Left hindlimb (tissue), 1 donor: ENCODE measurements at places on chromosomes 7 and 10.
A peak's percentile ranks its signal among the peaks of the same experiment; 100 is the strongest.

DNA sequence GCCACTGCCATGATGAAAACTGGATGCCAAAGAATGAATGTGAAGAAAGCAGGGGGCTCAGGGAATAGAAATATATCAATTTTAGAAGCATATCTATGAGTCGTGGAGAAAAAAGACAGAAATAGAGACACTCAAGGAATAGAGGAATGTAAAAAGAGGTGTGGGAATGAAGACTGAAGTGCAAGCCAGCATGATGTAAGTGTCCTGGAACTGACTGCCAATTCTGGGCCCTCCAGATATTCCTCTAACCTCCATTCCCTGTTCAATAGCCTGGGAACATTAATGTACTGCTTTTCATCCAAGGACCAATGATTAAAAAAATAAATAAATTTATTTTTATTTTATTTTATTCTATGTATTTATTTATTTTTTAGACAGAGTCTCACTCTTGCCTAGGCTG is 40.6 kb downstream of the NEBL start:
- DNase-seq = no peak

GRCh38 chr10:72242675-72243074 is 26.6 kb upstream of the ASCC1 start:
- DNase-seq = peak; percentile 93

DNA sequence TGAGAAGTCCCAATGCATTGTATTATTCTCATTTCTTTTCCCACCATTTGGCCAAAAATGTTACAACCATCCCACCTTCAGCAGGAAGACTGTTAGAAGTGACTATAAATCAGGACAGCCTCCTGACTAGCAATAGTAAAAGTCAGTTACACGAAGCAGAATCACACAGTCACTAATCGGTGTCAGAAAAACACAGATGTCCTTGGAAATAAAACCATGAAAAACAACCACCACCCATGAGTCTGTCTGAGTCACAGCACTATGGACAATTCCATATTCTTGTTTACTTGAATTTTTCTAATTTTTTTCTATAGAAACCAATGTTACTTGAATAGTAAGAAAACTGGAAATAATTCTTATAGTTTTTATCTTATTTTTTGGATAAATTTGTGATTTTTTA is 81.9 kb upstream of the FRMD4A start:
- no peak for DNase-seq

DNA sequence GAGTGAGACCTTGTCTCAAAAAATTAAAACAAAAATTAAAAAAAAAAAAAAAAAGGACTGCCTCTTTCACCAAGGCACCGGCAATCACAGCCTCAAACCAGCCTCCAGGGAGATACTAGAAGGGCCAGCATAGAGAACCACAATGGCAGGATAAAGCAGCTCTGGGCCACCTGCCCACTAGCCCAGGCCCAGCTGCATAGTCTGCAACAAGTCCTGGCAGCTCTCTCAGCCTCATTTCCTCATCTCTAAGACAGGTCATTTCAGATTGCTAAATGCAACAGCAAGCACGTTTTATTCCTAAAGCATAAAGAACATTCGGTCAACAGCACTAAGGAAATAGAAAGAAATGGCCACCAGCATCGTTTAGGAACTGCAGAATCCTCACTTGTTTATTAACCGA is 28.8 kb downstream of the XPNPEP1 start:
- no peak for DNase-seq

GRCh38 chr10:22053048-22053447 is 49.5 kb upstream of the DNAJC1 start:
- DNase-seq = no peak

GRCh38 chr7:37765872-37766525 is 82.4 kb upstream of the NME8 start:
- DNase-seq = no peak

DNA sequence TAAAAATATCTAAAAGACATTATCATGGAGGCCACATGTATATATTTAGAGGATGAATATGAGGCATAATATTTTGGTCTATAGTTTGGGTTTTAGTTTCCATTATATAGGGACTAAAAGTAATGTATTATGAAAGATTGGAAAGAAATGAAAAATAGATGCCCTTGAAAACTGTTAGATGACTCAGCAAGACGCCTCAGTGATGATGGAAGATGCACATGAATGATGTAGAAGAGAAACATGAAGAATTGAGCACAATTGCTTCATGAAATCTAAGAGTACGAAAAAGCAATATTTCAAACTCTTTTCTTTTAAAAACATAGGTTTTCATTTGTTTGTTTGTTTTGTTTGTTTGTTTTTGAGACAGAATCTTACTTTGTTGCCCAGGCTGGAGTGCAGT is 89.8 kb downstream of the ARL4A start:
- DNase-seq = no peak

DNA sequence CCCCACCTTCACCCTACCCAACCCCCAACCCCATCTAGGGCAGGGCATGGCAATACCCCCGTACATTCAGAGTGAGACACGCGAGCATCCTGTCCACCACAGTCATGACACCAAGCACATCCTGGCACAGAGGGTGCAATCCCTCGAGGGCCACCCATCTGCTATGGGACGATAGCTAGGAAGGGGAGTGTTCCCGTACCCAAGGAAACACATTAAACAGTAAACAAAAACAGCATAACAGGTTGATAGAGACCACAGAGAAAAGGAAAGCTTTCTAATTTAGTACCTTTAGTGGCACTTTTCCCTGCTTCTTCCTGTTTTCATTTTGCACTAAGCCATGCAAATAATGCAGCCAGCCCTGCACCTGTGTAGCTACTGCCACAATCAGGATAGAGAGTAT is 2.3 kb upstream of the SMKR1 start:
- DNase-seq = no peak

DNA sequence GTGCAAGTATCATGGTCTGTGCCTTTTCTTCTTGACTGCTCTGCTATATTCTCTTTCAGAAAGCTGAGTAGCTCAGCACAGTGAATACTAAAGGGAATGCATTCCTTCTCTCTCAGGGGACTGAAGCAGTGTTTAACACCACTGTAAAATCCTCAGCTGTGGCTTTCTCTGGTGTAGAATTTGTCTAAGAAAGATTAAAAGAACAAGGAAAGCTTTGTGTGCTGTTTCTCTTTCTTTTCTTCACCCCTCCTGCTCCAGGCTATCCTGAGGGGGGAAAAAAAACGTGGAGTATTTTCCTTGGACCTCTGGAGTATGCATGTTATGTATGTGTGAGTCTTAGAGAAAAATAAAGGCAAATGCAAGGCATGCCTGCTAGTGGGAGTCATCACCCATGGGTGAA is 383.9 kb downstream of the AUTS2 start:
- DNase-seq = no peak

- no peak for DNase-seq
Observed at GRCh38 chr7:88201305-88201704, 18.5 kb downstream of the SRI start.

GRCh38 chr10:73439055-73439454 is 5.7 kb upstream of the MSS51 start:
- no peak for DNase-seq

DNA sequence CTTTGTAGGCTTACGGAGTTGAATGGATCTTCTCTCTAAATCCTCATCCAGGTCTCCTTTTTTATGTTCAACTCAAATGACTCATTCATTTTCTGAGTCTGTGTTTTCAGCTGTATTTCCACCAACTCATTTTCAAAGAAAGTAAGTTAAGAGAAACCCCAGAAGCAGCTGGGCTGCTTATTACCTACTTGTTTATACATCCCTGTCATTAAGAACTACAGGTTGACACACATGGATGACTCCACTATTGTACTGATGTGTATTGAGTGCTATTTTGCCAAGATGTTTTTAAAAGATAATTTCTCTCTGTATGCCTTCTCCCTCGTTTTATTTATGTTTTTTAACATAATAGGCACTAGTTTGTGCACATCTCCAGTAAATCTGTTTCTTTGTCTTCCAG is 41.9 kb downstream of the DGKI start:
- no peak for DNase-seq

DNA sequence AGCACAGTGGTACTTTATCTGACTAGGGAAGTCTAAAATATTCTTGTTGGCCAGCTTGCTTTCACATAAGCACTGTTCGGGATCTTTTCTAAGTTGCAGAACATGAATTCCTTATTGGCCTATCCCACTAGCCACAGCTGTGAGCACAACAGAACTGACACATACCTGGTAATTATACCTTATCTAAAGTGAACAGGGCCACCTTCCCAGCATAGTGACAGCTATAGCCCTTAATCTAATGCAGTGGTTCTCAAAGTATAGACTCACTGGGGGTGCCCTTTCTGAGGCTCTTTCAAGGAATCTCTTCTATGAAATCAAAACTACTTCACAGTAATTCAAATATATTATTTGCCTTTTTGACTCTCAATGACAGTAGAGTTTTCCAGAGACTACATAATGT is 184.7 kb upstream of the KAT6B start:
- no peak for DNase-seq

GRCh38 chr10:46232666-46233065 is 54.1 kb upstream of the ANTXRL start:
- no peak for DNase-seq

DNA sequence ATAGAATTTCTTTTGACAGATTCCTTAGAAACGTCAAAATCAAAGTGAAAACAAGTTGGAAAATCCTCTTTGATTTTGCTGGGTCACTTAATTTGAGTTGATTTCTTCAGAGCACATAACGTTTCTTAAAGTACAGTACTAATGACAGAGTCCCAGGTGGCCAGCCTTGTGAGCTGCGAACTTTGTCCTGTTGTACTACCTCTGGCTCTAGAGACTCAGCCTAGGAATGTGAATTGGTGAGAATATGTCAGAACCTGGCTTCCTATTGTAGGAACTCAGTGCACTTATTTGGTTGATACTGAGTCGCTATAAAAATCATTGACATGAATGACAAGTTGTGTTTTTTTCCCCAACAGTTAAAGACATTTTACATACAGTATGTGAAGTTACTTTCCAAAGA is 20.2 kb downstream of the SDK1 start:
- no peak for DNase-seq

- DNase-seq = no peak
Observed at GRCh38 chr10:16363741-16364140, 73.1 kb upstream of the PTER start.

- DNase-seq = no peak
Observed at GRCh38 chr7:156151078-156151477, 338.8 kb upstream of the SHH start.

- no peak for DNase-seq
Observed at GRCh38 chr7:104945599-104945956, 68.4 kb upstream of the KMT2E start.

GRCh38 chr7:101386558-101387231 is 24.0 kb downstream of the COL26A1 start:
- DNase-seq = peak; percentile 80

- no peak for DNase-seq
Observed at GRCh38 chr10:103192089-103192450, 1.0 kb downstream of the NT5C2 start.

DNA sequence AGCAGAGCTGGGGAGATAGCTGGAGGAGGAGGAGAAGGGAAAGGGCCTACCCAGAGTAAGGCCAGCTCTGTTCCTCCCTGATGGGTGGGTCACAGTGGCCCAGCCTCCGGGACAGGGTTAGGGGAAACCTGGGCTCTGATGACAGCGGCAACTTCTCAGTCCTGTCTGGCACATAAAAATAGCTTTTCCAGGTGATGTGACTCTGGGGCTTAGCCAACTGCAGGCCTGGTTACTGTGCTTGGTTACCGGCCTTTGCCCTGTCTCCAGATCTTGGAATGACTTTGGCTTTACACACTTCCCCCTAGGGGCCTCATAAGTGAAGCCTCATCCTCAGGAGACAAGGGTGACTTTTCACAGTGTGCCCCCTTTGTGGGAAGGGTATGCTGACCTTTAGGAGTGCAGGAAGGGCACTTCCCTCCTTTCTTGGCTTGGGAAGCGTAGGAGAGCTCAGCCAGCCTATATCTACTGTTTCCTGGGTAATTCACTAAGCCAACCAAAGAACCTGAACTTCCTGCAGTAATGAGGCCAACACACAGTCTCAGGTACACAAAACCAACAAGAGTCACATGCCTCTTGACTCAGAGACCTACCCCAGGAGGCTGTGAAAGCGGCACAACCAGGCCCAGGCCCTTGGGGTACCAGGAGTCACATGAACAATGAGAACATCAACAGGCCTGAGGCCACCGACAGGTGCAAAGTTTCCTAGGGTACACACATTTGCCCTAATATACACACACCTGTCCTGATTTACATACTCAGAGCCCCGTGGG is 11.7 kb upstream of the HILPDA start:
- no peak for DNase-seq

GRCh38 chr7:54885285-54885684 is 126.3 kb upstream of the SEC61G start:
- DNase-seq = no peak

GRCh38 chr10:117138838-117139580 is 939 bp upstream of the VAX1 start:
- no peak for DNase-seq

DNA sequence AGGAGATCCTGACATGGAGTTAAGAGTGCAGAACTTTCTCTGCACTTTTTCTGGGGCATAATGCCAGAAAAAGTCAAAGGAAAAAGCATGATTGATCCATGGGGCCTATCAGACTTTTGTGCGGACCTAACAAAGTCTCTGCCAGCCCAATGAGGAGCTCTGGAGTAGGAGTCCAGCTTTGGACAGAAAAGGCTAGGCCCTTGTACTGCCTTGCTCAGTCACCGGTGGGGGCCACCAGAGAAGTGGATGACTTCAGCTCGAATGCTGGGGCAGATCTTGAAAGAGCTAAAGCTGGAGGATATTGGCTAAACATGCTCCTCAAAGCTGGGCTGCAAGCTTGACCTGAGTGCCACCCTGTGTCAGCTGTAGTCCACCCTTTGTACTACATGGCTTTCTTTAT is 2.8 kb upstream of the ZC3HAV1 start:
- no peak for DNase-seq

- no peak for DNase-seq
Observed at GRCh38 chr10:33376976-33377657, 42.6 kb upstream of the NRP1 start.

DNA sequence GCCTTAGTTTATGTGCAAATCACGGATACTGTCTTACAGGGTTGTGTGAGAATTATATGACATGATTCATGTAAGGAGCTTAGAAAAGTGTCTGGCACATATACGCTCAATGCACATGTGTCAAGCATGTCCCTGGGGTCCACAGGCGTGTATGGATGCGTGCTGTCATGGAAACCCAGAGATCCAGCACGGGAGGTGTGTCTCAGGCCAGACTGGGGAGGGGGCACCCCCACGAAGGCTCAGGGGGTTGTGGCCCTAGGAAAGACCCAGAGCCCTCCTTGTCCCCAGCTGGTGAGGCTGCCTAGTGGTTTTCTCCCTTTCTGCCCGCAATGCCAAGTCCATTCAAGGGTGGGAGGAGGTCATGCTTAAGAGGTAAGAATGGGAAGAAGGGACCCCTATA is 9.1 kb downstream of the BTBD16 start:
- no peak for DNase-seq

- no peak for DNase-seq
Observed at GRCh38 chr7:116576350-116577319, 51.8 kb downstream of the CAV1 start.
